ENCODE measurements at places on chromosomes 13 and 19. TPM values are rescaled to one million over a fixed set of nuclear protein-coding genes. Genes with fewer than 3 reads are reported as not detected.

GRCh38 chr19:19746286-19747213 is 13.6 kb upstream of the ZNF14 start:
- no peak overlapping the region for H3K4me3 ChIP-seq
- H3K4me1 ChIP-seq: no peaks in the 10 kb centered on the region
- no peaks in the 10 kb centered on the region for H3K36me3 ChIP-seq
- peak; percentile 43 for DNase-seq
- peaks cover 17% of the 10 kb centered on the region for H3K27me3 ChIP-seq

DNA sequence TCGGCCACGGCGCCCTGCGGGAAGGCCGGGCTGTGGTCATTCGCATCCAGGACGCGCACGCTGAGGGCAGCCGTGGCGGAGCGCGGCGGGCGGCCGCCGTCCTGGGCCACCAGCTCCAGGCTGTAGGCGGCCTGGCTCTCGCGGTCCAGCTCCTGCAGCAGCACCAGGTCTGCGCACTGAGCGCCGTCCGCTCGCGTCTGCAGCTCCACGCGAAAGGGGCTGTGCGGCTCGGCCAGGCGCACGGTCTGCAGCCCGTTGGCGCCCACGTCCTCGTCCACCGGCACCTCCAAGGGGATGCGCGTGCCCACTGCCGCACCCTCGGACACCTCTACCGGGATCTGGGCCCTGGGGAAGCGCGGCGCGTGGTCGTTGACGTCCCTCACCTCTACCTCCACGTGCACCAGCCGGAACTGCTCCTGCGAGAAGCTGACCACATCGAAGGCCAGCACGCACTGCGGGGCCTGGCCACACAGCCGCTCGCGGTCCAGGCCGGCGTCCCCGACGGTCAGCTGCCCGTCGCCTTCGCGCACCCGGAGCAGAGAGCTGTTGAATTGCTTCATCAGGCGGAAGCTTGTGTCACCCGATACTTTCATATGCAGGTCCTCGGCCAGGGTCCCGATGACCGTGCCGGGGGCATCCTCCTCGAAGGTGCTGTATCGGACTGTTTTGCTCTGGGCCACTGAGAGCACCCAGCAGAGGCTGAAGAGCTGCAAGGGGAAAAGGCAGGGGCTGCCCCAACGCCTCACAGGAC is 583 bp downstream of the PCDH8 start:
- peak overlapping the region; percentile 88 for H3K4me3 ChIP-seq
- H3K27ac ChIP-seq: no peak overlapping the region
- H3K36me3 ChIP-seq: peaks cover 4% of the 10 kb centered on the region
- peak; percentile 27 for DNase-seq

GRCh38 chr13:74715718-74716117 is 581.5 kb upstream of the KLF12 start:
- peaks cover 6% of the 10 kb centered on the region for H3K36me3 ChIP-seq
- no peak for DNase-seq
- no peak overlapping the region for H3K27ac ChIP-seq
- no peaks in the 10 kb centered on the region for H3K4me1 ChIP-seq
- H3K4me3 ChIP-seq: no peak overlapping the region

DNA sequence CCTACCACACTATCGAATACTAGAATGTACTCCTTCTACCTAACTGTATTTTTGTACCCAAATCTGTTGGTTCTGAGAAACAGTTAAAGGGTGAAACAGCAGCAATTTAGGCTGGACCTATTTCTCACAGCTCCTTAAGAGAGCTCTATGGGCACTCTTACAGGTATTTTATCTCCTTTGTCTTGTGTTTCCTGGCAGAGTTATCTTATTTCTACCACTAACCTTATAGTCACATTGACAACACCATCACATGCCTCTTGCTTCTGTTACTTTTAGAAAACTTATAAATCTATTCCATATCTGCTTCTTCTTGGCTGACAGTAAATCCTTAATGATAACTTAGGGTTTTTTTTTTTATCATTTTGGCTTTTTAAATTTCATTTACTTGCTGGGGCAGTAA is 130.7 kb downstream of the MYO16 start:
- no peak overlapping the region for H3K27ac ChIP-seq
- H3K4me3 ChIP-seq: no peak overlapping the region
- no peaks in the 10 kb centered on the region for H3K27me3 ChIP-seq
- DNase-seq: no peak
- no peaks in the 10 kb centered on the region for H3K4me1 ChIP-seq

- no peak overlapping the region for H3K4me3 ChIP-seq
- H3K4me1 ChIP-seq: peaks cover 8% of the 10 kb centered on the region
- H3K36me3 ChIP-seq: no peaks in the 10 kb centered on the region
- H3K27ac ChIP-seq: no peak overlapping the region
- H3K27me3 ChIP-seq: peaks cover 5% of the 10 kb centered on the region
- no peak for DNase-seq
Measured at GRCh38 chr13:50850445-50850844, 7.0 kb upstream of the DLEU7 start.

DNA sequence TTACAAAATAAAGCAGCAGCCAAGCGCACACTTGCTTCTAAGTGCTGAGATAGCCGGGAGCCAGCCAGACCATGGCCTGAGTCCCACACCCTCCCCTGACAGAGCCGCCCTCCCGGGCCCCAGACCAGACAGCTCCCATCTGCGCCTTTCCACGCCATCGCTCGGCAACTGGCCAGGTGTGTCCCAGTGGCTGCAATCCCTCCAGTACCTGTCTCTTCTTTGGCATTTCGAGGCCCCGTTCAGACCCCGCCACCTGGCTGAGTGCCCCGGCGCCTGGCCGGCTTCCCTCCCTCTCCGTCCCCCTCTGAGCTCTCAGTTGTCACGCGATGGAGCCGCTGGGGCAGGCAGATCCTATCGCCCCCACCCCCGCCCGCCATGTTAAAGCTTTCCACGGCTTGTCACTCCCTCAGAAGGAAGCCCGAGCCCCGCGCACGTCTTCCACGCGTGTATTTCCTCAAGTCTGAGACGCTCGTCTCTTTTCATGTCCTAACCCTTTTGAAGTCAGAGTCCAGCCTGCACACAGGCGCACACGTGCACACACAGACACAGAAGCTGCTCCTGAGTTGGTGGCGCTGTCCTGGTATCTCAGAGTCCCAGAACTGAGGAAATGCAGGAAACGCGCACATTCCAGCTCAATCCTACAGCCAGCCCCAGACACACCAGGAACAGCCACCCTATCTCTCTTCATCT is 7.9 kb downstream of the MLLT1 start:
- peak; percentile 24 for DNase-seq
- peak overlapping the region; percentile 98 for H3K27ac ChIP-seq
- H3K4me3 ChIP-seq: peak overlapping the region; percentile 19
- peaks cover 57% of the 10 kb centered on the region for H3K4me1 ChIP-seq
- H3K27me3 ChIP-seq: no peaks in the 10 kb centered on the region

The PVR gene
- 15.0 TPM for total RNA-seq

The SLC25A41 gene
- total RNA-seq: 0.35 TPM
